ENCODE measurements at places on chromosomes 3 and 15. TPM values are rescaled to one million over a fixed set of nuclear protein-coding genes. Genes with fewer than 3 reads are reported as not detected.

DNA sequence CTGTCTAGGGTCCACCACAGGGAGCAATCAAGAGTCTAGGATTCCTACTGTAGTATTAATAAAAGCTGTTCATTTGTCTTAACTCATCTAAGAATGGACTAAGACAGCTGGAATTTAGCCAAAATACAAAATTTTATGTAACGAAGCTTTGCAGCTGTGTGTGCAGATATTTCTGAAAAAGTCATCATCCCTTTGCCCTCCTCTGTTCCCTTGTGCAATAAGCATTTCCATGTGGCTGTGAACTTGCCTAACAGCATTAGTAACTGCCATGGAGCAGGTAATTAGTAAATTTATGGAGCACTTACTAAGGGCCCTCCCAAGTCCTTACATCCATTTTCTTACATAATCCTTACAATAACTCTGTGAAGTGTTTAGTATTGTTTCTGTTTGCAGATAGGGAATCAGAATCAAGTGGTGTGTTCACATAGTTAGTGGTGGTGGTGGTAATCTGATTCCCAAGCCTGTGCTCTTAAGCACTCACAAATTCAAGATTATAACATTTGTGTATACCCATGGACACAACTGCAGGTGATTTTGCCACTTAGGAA is 114.5 kb downstream of the RARB start:
- no peak for DNase-seq

The CIAO2A gene
- 50.2 TPM for polyA plus RNA-seq

- no peak for DNase-seq
These were observed 8.4 kb downstream of the TMEM40 start for GRCh38 chr3:12750658-12751071.

The DNAJA4 gene
- polyA plus RNA-seq = 5.7 TPM

DNA sequence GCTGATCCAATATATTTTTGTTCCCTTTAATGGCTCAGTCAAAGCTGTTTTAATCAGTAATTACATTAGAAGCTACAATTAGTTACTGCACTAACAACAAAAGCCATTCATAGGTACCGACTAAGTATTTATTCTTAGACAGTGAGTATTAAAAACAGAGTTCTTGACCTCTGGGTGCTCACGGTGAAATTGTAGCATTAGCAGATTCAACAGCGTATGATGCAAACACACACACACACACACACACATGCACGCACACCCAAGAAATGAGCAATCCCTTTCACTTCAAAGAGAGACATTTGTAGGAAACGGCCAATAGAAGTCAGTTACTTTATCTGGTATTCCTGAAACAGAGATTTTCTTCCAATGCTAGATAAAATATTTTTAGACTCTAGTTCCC is 27.0 kb upstream of the MITF start:
- no peak for DNase-seq

- no peak for DNase-seq
These were observed 102.7 kb downstream of the OSBPL10 start for GRCh38 chr3:31878231-31878838.

The TMC3 gene
- polyA plus RNA-seq = not detected

DNA sequence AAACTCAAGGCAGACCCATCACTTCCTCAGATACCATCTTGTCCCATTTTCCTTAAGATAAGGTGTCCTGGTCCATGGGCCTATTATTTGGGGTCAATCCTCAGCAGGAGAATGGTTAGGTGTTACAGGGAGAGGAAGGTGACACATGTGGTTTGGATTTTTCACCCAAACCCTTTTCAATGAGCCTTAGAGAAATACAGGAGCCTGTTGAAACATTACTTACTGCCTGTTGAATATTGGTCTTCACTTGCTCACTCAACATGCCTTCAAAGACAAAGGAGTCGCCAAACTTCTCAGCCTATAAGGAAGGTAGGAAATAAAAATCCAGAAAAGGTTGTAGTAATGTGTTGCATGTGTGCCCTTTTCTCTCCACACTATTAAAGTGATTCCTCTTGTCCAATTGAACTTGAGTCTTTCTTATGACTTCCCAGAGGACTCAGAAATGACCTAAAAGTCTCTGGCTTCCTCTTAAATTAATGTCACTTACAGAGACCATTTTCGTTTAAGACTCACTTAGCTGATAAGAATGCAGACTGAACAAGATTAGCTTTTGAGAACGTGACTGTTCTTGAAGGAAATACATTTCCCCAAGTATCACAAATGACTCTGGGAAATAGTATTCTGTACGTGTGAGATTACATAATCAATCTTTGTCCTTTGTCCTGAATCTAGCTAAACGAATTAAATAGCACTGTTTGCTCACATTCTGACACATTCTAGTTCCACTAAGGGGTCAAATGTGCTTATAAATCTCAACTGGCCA is 17.8 kb downstream of the SUMF1 start:
- no peak for DNase-seq

Data from keratinocyte (primary cell).